ENCODE measurements at places on chromosomes 4 and X.

GRCh38 chr4:2924286-2924685 lies 38.9 kb downstream of the NOP14 start:
- DNase-seq, result no peak

- DNase-seq, result no peak
These were observed 24.4 kb upstream of the LHFPL1 start for GRCh38 chrX:112704187-112704586.

GRCh38 chr4:168759959-168760527 lies 250.0 kb downstream of the CBR4 start:
- DNase-seq, result no peak

DNA sequence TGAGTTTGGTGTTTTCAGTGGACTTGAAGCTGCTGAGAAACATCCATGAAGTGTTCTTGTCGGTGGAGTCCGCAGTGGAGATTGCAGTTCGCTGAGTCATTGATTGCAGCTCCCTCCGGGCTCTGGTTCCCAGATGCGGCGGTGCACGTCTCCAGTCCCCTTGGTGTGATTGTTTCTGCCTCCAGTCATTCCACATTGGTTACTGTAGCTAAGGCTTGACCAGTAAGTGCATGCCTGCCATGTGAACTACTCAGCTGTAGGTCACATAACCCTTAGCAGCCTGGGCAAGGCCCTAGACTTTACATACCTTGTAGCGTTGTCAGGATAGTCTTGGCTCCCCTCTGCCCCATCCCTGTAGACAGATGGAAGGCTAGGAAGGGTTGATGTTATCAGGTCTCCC lies 53.8 kb upstream of the CLCN4 start:
- no peak for DNase-seq

- no peak for DNase-seq
These were observed 43.6 kb upstream of the UPRT start for GRCh38 chrX:75230296-75230695.

GRCh38 chrX:13076176-13076961 lies 31.9 kb upstream of the FAM9C start:
- DNase-seq, result no peak

DNA sequence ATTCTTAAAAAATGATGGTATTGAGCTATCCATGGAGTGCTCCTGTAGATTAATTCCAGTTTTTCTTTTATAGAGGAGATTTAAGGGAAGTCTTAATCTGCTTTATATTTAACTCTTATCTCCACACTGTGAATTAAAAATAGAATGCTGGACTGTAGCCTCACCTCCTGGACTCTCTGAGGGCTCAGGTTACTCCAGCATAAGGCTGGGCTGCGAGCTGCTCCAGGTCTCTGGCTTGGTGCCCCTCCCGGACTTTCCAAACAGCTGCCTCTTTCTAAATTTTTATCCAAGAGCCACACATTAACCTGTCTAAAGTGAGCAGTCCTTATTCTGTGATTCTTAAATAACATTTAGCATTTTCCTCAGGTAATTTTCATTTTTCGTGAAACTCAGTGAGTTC lies 218.7 kb upstream of the JADE1 start:
- DNase-seq, result no peak

GRCh38 chrX:79623098-79623762 lies 256.1 kb upstream of the ITM2A start:
- no peak for DNase-seq

DNA sequence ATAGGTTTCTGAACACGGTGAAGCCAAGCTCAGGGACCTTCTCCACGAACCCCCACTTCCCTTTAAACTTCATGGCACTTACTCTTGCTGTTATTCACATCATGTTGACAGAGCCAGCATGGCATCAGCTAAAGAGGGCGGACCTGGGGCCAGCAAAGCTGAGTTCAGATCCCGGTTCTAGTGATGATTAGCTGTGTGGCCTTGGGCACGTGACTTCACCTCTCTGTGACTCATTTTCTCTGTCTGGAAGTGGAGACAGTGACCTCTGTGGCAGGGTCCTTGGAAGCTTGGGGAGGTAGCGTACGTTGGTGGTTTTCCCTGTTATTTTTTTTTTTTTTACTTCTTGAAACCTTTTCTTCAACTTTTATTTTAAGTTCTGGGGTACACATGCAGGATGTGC lies 13.4 kb downstream of the EVC start:
- DNase-seq, result no peak

DNA sequence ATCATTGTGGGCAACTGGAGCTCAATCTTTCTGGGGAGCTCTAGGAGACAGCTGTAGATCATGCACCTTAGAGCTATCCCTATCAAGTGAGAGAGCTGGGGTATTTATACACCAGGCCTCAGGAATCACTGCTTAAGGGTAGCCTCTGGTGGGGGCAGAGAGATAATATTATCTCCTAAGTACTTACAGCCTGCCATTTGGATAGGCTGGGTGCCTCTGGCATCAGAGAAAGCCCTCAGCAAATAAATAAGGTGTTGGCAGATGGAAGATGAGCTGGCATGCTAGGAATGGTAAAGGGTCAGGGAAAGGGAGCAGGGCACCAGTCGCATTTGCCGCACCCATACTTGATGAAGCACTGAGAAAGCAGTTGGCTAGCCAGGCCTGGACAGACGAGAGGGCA lies 75.9 kb downstream of the HCCS start:
- DNase-seq, result no peak

DNA sequence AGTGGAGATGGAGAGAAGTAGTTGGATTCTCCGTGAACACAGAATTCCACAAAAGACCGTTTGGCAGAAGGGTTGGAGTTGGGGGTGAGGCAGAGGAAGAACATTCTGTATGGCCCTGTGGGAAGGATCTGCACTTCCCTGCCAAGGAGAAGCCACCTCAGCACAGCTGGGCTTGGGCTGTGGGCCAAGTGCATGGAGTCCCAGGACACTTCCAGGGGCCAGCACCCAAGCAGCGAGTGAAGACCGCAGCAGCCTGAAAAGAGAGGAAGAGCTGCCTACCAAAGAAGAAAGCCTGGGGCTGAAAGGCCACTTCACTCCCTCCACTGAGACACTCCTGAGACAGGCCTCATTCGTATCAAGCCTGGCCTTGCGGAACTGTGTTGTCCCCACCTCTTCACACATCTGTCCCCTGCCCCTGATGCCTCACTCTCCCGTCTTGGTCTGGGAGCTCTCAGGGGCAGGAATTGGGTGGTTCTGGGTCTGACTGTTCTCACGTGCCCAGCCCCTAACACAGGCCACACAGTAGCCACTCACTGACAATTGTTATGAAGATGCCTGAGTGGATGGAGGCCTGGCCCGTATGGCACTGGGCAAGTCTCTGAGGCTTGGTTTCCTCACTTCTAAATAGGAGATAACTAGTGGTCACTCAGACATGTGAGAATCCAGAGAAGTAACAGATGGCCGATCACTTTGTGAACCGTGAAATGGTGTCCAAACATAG lies 3.3 kb upstream of the AWAT2 start:
- no peak for DNase-seq
